H7 (cell line): ENCODE measurements at places on chromosomes 1 and 21.

GRCh38 chr1:99216956-99217355 lies 47.3 kb upstream of the PLPPR4 start:
- no peak for DNase-seq

DNA sequence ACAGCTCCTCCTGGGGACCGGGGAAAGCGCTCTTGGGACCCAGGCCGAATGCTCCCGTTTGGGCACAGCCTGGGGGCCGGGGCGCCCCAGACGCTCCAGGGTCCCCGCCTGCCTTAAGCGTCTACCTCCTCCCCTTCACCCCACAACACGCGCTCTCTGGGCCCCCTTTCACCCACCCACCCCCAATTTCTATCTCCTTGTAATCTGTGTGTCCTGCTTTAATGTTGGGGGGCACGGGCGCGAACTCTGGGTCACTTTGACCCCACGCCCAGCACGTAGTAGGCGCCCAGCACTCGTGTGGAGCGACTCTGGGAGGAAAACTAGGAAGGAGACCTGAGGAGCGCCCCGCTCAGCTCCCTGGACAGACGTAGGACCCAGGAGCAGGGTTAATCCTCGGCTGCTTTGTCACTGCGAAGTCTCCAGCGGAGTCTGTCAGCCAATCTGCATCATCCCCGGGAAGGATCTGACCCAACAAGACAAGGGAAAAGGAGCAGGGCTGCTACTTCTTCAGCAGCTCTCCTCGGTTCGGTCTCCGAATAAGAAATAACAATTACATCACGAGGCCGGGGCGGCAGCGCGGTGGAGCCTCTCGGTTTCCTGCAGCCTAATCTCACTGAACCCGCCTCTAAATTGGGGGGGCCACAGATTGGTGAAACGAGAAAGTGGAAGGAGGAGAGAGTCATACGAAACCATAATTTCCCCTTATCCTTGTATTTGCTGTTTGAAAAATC lies 757 bp upstream of the NRIP1 start:
- peak; percentile 74 for DNase-seq

DNA sequence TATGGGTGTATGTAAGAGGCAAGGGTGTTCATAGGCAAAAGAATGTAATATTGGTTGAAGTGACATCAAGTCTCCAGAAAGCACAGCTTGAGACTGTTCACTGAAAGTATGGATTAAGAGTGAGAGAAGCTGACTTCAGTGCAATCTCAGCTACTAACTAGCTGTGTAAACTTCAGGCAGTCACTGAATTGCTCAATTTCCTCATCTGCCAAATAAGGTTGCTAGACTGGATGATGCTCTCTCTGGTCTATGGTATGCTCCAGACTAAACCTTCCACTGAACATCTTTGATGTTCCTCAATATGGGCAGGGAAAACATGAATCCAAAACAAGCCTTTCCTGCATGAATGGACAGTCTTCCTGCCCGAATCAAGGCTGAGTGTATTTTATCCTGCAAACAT lies 111.8 kb upstream of the USH2A start:
- no peak for DNase-seq

GRCh38 chr21:43829575-43830119 lies 35.4 kb upstream of the AGPAT3 start:
- peak; percentile 59 for DNase-seq

DNA sequence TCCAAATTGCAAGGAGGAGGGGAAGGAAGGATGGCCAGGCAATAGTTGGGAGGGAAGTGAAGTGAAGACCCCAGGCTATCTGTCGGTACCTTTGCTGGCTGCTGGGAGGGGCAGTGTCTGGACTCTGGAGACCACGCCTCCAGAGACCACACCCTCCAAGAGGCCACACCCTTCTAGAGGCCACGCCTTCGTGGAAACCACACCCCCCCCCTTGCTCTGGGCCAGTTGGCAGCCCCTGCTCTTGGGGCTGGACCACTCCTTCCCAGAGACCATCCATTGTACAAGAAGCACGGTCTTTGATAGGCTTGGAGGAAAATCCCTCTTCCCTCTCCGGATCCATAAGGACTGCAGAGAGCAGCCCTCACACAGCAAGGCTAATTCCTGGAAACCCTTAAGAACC lies 73.1 kb downstream of the RYR2 start:
- peak; percentile 75 for DNase-seq

DNA sequence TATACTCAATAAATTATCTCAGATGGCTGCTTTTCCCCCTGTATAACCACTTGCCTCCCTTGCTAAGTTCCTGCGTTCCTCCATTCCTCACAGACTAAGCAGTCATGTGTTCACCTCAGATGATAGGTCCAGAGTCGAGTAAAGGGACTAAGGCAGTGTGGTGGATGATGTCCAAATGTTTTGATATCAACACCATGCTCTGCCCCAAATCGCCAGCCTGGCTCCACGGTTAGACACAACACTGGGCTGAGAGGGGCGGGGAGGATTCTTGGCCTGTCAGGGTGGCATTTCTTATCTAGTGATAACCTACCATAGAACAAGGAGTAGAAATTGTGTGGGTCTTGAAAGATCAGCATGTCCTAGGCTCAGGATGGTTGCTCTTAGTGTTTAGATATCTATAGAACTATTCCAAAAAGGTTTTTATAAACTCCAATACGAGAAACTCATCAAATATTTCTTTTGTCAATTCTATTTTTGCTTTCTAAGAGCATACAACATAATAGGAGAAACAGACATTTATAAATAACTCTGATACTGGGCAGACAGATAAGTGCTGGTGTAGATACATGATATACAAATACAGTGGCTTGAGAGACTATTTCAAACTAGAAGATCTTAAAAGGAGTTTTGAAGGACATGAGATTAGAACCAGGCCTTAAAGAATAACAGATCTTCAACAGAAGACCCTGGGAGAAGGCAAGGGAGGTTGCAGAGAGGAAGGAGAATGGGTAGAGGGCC lies 21.5 kb downstream of the GJA5 start:
- no peak for DNase-seq

DNA sequence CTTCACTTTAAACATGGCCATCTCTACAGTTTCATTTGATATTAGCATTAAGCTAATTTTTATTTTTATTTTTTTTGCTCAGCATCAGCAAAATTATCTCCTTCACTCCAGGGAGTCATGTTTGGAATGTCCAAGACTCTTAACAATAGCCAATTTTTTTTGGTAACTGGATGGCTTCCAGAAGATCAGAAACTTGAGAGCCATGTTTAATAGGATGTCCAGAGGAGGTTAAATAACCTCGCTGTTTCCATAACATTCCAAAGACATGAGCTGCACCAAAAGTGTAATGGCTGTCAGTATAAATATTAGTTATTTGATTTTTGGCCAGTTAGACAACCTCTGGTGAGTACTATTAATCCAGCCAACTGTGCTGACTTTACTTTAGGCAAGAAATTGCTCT lies 80.7 kb downstream of the DNTTIP2 start:
- DNase-seq: no peak

DNA sequence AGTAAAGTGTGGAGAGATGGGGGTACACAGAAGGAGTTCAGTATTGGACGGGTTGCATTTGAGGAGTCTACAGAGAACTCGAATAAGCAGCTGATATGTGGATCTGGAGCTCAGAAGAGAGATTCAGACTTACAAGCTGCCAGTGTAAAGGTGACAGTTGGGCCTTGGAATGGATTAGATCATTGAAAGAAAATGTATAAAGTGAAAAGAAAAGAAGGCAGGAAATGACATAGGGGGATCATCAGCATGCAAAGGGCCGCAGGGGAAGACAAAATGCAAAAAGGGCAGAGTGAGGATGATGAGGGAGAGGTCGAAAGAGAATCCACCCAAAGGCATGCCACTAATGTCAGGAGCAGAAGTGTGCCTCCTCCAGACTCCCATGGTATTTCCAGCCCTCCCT lies 273.3 kb downstream of the TNR start:
- no peak for DNase-seq

GRCh38 chr1:156394835-156395461 lies 25.9 kb downstream of the RHBG start:
- peak; percentile 33 for DNase-seq

DNA sequence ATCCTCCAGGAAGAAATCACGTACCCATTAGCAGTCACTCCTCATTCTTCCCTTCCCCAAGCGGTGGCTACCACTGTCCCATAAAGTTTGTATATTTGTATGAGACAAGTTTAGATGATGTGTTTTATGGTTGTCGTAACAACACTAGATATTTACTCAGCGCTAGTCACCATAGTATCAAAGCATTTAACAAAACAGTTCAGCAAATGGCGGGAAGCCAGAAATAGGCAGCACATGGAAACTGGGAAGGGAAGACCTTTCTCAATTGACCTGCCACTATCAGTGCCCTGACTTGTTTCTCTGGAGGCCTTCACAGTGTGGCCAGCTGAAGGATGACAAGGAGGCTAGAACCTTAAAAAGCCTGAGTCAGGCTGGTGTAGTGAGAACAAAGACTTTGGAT lies 31.1 kb downstream of the CNST start:
- no peak for DNase-seq

DNA sequence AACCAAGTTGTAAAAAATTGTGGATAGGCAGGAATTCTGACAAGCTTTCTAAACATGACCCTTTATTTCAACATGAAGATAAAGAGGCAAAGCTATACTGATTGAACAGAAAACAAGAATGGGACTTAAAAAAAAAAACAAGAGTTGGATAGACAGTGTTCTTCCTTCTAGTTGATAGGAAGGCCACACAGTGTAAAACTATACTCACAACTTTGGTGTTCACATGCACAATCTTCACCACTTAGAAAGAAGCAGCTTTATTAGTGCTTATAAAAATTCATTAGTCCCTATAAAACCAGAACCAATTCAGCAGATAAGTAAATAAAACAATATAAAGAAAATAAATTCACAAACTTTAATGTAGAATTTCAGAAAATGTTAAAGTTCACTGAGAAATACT lies 101.8 kb downstream of the AKT3 start:
- DNase-seq: no peak

DNA sequence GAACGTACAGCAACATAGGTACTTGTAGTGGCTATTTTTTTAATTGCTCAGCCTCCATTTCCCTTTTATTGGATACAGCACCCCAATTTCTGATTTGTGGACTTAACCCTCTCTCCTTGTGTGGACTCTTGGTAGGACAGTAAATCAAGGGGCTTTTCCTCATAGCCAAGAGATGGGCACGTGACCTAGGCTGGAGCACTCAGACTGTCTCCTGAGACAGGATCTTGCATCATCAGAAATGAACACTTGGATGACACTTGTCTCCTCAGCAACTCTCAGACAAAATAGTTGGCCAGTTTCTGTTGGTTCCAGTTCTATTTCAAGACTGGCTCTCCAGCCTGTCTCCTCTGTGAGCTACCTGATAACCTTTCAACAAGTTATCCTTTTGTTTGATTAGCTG lies 112.9 kb upstream of the ZNF678 start:
- DNase-seq: no peak

DNA sequence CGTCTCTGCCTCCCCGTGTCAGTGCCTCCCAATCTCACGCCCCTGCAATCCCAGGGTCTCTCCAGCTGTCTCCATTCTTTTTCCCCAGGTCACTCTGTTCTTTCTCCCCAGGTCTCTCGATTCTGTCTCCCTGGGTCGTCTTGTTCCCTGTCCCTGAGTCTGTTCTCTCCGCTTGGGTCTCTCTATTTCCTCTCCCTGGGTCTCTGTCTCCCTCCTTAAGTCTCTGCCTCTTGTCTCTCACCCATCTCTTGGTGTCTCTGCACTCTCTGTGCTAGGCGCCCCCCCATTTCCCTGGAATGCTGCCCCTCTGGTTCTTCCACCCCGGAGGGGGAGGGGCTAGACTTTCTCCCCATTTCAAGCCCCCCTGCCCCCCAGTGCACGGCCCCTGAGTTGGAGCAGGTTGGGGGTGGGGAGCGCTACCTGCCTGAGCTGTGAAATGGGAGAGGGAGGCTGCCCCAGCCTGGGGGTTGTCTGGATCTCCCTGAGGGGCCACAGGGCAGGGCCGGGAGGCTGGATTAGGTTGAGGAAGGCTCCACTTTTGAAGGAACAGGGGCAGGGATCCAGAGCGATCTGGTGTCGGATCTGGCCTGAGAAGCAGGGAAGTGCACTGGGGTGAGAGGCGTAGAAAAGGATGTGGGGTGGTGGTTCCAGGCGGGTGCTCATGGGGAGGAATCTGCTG lies 1.4 kb downstream of the PTPRF start:
- DNase-seq: peak; percentile 79

DNA sequence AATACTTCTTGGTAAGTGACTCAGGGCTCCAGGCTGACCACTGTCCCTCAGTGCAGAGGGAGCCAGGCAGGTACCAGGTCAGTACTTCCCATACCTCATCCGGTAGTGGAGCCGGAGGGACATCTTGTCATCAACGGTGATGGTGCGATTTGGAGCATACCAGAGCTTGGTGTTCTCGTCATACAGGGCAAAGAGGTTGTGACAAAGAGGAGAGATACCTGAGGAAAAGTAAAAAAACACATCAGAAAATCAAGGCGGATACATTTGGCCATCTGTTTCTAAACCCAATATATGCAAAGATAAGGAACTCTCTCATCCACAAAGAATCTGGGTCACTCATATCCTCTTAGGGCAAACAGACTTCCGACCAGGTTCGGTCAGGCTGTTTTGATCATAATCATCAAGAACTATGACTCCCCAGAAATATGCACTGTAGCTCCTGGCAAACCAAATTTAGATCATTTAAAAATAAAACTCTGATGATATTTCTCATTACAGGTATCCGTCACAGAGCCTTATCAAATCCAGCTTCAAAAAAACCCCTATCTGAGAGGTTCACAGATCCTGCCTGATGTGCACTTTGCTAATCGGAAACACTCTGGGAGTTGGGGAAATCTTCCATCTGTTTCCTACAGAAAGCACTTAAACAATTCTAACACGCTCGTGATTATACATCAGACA lies 87.3 kb downstream of the JAK1 start:
- no peak for DNase-seq

DNA sequence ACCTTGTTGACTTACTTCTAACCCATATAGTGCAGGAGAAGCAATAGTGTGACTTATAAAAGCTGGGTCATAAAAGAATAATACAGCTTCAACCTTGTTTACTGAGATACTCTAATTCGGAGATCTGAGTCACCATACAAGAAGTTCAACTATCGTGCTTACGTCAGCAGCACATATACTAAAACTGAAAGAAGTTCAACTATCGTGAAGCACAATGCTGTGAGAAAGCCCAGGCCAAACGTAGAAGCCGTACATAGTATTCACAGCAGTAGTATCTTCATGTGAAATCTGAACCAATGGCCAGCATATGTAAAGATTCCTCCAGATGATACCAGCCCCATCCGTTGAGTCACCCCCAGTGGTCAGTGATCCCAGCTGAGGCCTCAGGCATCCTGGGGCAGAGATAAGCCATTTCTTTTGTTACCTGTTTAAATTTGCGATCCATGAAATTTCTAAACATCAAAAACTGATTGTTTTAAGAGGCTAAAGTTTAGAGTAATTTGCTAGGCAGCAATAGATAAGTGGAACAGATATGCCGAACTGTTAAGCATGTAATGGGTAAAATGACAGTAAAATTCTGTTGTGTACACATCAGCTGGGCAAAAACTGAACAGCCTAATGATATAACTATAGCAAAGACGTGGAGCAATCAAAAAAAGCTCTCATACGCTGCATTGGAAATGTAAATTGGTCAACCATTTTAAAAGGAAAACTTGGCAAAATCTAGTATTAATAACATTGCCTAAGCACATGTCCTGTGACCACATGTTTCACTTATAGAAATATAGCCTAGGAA lies 53.9 kb upstream of the SAMD13 start:
- DNase-seq: no peak

GRCh38 chr1:20731057-20731991 lies 1.2 kb downstream of the SH2D5 start:
- DNase-seq: no peak

- no peak for DNase-seq
Observed at GRCh38 chr1:234963180-234963903, 165.3 kb downstream of the TOMM20 start.
